Mesothelial cell of epicardium (in vitro differentiated cells): ENCODE measurements at places on chromosomes 3 and 15. TPM values are rescaled to one million over a fixed set of nuclear protein-coding genes. Genes with fewer than 3 reads are reported as not detected.

PLAAT1 gene
- 1.7 to 2.7 TPM (median 2.1 TPM) in 3 replicates for total RNA-seq

CCR3 gene
- not detected in 3 replicates for total RNA-seq

LTF gene
- total RNA-seq, result not detected in 3 replicates

BNC1 gene
- total RNA-seq, result 49.5 to 54.0 TPM (median 50.9 TPM) in 3 replicates

BDH1 gene
- total RNA-seq, result 14.0 to 14.9 TPM (median 14.7 TPM) in 3 replicates

RSL24D1 gene
- 74.6 to 78.8 TPM (median 75.1 TPM) in 3 replicates for total RNA-seq

CHRD gene
- 5.6 to 6.8 TPM (median 6.4 TPM) in 3 replicates for total RNA-seq

MYO5C gene
- total RNA-seq, result 19.9 to 23.1 TPM (median 23.0 TPM) in 3 replicates
